Left colon (tissue), 2 donors: ENCODE measurements at places on chromosomes 16 and 17. TPM values are rescaled to one million over a fixed set of nuclear protein-coding genes. Genes with fewer than 3 reads are reported as not detected.

The SLC2A4 gene
- total RNA-seq = 1.4 TPM

The DRC3 gene
- total RNA-seq = 1.3 TPM

The ICAM2 gene
- 11.5 TPM for total RNA-seq

The GINS3 gene
- 3.3 TPM for total RNA-seq

The ERN2 gene
- total RNA-seq = 199 TPM

The SOCS1 gene
- total RNA-seq = 4.7 TPM

The IRX3 gene
- 0.31 TPM for total RNA-seq

The KRTAP4-3 gene
- not detected for total RNA-seq

The CCL8 gene
- not detected for total RNA-seq

The ITGA2B gene
- 0.37 TPM for total RNA-seq

The SKAP1 gene
- 2.5 TPM for total RNA-seq
